NCI-H1930 (cell line): ENCODE measurements at places on chromosomes 3 and 15.

- no peak for DNase-seq
Observed at GRCh38 chr3:18670759-18671158, 245.6 kb upstream of the SATB1 start.

GRCh38 chr3:9669277-9669676 lies 20.0 kb downstream of the MTMR14 start:
- DNase-seq = no peak

DNA sequence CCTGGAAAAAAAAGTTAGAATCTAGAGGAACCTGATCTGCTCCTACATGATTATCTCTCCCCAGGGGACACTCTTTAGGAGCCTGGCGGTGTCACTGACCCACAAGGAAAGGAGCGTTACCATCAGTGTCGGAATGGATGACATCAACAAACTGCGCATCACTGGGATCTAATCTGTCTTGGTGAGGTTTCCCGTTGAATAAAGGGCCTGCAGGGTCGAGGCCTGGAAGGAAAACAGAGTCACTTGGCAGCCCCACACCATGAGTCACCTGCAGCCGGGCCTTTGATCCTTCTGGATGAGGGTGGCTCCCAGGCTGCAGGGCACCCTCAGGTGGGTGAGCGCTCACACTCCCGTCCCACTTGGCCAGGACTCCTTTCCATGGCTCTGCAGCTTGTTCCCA lies 25.0 kb downstream of the LIPH start:
- DNase-seq = no peak

DNA sequence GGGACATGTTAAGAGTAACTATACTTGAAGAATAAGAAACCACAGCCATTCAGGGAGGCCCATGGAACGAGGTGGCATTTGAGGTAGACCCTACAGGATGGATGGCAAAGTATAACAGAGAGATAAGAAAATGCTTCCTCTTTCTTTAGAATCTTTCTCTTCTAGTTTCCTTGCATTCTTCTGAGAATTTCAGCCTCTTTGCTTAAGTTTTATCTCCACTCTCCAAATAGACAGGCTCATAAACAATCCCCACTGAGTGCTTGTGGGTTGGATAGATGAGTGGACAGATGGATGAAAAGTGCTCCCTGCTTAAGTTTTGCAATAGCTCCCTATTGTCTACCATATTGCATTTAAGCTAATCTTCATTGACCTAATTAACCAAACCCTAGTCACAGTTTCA lies 103.7 kb downstream of the MEX3B start:
- DNase-seq = no peak

- DNase-seq = no peak
Observed at GRCh38 chr3:41502023-41502422, 302.7 kb downstream of the CTNNB1 start.

GRCh38 chr3:108605491-108605890 lies 16.0 kb downstream of the DZIP3 start:
- DNase-seq = no peak
